ENCODE measurements at places on chromosomes 7 and 10. TPM values are rescaled to one million over a fixed set of nuclear protein-coding genes. Genes with fewer than 3 reads are reported as not detected.

DNA sequence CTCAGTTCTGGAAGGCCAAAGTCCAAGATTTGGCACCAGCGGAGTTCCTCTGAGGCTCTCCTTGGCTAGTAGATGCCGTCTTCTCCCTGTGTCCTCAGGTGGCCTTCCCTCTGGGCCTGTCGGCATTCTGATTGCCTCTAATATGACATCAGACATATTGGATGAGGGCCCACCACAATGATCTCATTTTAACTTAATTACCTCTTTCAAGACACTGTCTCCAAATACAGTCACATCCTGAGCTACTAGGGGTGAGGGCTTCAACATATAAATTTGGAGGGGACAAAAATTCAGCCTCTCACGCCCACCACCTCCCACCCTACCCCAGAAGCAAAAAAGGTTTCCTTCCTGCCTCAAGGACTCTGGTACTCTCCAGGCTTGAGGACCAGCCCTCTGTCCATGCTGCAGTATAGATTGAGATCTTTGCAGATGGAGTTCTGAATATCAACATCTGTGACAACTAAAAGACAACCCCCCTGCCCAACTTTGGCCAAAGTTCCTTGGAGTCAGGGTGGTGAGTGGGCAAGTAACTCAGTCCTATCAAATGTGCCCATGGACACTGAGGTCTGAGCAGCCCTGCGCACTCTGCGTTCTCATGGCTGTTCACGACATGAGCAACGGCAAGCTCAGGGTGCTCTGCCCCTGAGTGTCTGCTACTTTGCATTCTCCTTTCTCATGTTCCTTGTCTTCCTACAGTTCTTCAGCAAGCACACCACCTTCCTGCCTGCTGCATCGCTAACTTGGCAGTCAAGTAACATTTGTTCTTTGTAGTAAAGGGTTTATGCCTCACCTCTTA is 11.5 kb downstream of the TMEM176B start:
- no peak overlapping the region for H3K27ac ChIP-seq
- no peaks in the 10 kb centered on the region for H3K4me1 ChIP-seq
- H3K36me3 ChIP-seq: no peaks in the 10 kb centered on the region
- no peak for DNase-seq

DNA sequence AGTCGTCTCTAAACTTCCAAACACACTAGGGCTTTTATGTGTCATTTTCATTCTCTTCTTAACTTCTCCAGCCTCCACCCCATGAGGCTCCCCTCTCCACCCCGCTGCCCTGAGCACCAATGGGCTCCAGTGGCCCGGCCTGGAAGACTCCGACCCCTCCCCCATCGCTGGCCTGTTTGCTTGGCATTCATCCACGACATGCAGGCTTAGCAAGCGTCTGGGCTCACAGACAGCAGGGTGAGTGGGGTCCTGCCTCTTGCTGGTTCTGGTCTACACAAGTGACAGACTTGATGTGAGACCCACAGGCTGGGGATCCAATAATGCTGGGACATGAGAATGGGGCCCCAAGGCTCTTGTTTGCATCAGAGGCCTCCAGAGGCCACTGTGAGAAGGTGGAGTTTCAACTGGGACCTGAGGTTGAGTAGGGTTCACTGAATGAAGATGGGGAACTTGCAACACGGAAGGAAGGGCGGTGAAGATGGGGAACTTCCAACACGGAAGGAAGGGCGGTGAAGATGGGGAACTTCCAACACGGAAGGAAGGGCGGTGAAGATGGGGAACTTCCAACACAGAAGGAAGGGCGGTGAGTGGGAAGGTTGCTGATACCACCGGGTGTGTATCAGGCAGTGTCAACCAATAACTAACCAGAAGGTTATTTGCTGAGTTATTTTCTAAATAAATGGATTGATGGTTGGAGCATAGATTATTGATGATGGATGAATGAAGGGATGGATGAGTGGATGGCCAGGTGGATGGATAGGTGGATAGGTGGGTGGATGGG is 14.0 kb downstream of the KNDC1 start:
- H3K4me3 ChIP-seq: no peak overlapping the region
- H3K27me3 ChIP-seq: no peaks in the 10 kb centered on the region
- H3K4me1 ChIP-seq: no peaks in the 10 kb centered on the region

DNA sequence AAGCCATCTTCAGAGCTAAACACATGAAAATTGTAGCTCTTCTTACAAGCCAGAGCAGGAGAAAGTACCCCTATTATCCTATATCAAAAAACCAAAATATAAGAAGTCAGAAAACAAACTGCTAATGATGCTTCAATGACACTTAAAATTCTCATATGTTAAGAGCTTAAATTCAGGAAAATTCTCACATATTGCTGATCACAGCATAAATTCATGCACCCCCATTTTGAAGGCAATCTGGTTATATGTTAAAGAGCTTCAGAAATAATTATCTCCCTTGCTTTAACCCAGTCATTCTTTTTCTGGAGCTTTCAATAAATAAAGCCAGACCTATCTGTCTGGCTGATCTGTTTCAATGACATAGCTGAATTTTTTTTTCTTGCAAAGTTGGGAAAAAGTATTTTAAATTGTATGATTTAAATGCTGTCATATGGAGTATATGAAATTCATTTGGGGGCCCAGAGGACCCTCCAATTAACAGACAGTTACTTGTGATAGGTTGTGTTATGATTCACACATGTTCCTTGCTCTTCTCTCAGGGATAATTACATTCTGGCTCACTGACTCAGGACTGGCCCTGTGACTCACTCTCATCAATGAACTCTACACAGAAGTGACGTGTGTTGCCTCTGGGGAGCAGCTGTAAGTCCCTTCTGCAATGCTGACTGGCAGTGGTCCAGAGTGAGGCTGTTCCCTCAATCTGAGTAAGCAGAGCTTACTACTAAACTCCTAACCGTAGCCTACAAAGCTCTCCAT is 85.2 kb downstream of the HGF start:
- no peaks in the 10 kb centered on the region for H3K27me3 ChIP-seq
- no peak overlapping the region for H3K4me3 ChIP-seq
- no peak overlapping the region for H3K27ac ChIP-seq
- DNase-seq: peak; percentile 95
- H3K4me1 ChIP-seq: peaks cover 6% of the 10 kb centered on the region

DNA sequence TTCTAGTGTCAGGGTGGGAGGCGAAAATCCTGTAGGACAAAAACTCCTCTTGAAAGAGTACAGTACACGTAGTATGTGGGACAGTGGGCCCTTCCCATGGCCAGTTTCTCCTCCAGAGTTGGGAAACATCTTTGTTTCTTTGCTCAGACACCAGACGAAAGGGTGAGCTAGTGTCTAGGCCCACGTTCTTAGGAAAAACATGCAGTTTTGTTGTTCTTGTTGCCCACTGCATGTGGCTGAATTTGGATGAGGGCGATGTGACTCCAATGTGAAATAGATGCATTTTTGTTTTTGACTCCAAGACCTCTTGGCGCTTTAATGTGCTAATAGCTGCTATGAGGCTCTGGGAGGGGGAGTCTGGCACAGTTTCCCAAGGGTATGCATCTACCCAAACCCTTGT is 100.8 kb downstream of the ATXN7L1 start:
- no peaks in the 10 kb centered on the region for H3K27me3 ChIP-seq
- DNase-seq: no peak
- H3K36me3 ChIP-seq: no peaks in the 10 kb centered on the region
- H3K4me3 ChIP-seq: peak overlapping the region; percentile 38
- peaks cover 32% of the 10 kb centered on the region for H3K4me1 ChIP-seq
- H3K27ac ChIP-seq: peak overlapping the region; percentile 46

- H3K27ac ChIP-seq: no peak overlapping the region
- no peaks in the 10 kb centered on the region for H3K27me3 ChIP-seq
- DNase-seq: no peak
- no peaks in the 10 kb centered on the region for H3K36me3 ChIP-seq
Observed at GRCh38 chr10:75377869-75378268, 23.7 kb downstream of the ZNF503 start.

DNA sequence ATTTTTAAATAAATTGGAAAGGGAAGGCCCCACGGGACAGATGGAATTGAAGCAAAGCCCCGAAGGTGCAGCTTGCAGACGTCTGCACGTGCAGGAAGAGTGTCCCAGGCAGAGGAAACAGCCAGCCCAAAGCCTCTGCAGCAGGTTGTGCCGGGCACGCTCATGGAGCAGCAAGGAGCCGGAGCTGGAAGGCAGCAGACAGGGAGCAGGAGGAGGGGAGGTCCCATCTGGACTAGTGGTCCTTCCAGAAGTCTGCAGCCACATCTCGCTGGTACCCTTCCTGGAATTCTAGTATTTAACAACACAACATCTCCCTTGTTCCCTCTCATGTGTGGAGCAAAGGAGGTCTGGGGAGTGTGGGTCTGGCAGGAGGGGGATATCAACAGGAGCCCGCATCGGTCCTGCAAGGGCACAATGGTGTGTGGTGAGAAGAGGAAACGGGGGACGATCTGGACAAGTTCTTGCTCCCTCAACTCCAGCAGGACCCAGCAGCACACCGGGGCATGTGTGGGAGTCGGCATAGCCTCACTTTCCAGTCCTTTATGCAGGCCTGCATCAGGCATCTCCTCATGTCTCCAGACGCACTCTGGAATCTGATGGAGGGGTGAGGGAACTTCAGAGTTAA is 169.3 kb downstream of the GRID1 start:
- H3K4me1 ChIP-seq: no peaks in the 10 kb centered on the region
- no peaks in the 10 kb centered on the region for H3K36me3 ChIP-seq
- no peak for DNase-seq
- H3K27me3 ChIP-seq: no peaks in the 10 kb centered on the region

DNA sequence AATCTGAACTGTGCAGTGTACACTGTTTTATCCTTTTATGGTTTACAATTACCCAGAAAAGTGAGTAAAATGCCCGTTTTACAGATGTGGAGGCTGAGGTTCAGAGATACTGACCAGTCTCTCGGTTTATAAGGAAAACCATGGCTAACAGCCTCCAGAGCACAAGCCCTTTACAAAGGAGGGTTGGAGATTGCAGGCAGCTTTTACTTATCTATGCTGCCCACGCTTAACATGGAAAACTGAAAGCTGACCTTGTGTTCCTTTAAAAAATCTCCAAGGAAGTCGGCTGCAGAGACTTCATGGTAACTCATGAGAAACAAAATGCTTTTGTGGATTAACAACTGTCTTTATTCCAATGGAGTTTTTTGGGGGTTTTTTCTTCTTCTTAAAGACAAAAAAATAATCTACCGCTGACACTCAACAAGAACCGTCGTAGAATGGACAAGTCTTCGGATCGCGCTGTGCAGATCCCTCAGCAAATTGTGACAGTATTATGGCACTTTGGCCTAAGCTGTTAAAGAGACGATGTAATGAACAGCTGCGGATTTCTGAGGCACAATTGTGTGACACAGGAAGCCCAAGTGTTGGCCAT is 654 bp upstream of the SLF2 start:
- H3K27me3 ChIP-seq: no peaks in the 10 kb centered on the region
- peaks cover 11% of the 10 kb centered on the region for H3K4me1 ChIP-seq
- peak overlapping the region; percentile 89 for H3K4me3 ChIP-seq
- peaks cover 12% of the 10 kb centered on the region for H3K36me3 ChIP-seq

DNA sequence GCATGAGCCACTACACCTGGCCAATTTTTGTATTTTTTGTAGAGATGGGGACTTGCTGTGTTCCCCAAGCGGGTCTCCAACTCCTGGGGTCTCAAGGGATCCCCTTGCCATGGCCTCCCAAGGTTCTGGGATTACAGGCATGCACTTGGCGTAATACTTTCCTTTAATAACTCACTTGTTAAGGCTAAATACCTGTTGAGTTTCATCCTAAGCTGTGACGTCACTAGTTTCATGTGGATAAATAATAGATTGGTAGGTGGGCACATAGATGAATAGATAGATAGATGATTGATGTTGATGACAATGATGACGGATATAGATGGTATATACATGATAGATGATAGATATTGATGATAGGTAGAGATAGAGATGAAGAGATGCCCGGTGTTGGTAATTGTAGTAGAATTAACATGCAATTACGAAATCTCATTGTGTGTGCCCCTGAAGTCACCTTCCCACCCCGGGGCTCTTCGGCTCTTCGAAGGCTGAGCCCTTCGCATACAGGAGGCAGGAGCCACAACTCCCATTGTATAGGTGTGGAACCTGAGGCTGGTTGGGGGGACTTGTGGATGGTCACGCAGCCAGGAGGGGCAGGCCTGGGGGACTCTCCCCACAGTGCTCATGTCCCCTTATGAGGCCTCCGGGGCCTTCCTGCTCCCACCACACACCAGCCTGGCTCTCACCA is 2.6 kb downstream of the GRIFIN start:
- H3K4me3 ChIP-seq: no peak overlapping the region
- H3K27ac ChIP-seq: no peak overlapping the region
- DNase-seq: no peak
- no peaks in the 10 kb centered on the region for H3K27me3 ChIP-seq
- H3K36me3 ChIP-seq: no peaks in the 10 kb centered on the region
- H3K4me1 ChIP-seq: peaks cover 26% of the 10 kb centered on the region

- H3K27me3 ChIP-seq: no peaks in the 10 kb centered on the region
- peak; percentile 60 for DNase-seq
Observed at GRCh38 chr10:118799777-118800176, 45.0 kb upstream of the CACUL1 start.

GRCh38 chr10:132972986-132973902 is 30.9 kb upstream of the CFAP46 start:
- H3K27ac ChIP-seq: no peak overlapping the region
- H3K4me3 ChIP-seq: no peak overlapping the region
- no peaks in the 10 kb centered on the region for H3K4me1 ChIP-seq
- H3K36me3 ChIP-seq: no peaks in the 10 kb centered on the region
- no peaks in the 10 kb centered on the region for H3K27me3 ChIP-seq

DNA sequence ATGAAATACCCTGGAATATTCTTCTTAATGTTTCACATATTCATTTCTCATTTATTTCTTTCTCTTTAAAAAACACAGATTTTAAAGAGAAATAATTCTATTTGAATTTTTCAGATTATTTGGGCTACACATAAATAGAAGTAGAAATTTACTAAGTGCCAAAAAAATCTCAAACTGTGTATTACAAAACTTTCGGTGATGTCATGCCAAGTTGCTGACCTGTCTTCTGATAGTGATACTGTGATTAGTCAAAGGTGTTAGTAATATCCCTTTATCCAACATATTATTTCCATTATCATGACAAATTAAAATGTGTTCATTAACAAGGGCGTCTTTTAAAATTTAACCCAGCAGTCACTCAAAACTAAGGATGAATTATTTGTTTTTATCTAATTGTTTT is 60.1 kb downstream of the COL28A1 start:
- no peaks in the 10 kb centered on the region for H3K27me3 ChIP-seq
- H3K36me3 ChIP-seq: no peaks in the 10 kb centered on the region
- H3K4me3 ChIP-seq: no peak overlapping the region
- H3K27ac ChIP-seq: no peak overlapping the region

DNA sequence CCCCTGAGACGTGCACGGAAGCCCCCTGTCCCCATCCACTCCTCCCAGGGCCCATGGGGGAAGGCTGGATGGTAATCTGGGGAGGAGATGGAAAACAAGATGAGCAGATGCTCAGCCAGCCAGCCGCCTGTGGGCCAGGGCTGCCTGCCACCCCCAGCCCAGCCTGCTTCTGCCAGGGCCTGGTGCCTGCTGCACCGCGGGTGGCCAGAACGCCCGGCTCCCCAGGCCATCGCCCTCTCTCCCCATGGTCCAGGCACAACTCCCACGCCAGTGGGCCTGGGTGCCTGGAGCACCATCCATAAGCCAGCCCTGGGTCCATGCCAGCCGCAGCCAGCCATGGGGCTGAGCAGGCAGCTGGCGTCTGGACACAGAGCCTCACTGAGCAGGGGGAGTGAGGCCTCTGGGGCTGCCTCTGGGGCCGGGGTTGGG is 57.2 kb upstream of the ELN start:
- no peak overlapping the region for H3K4me3 ChIP-seq
- no peaks in the 10 kb centered on the region for H3K4me1 ChIP-seq
- H3K27me3 ChIP-seq: no peaks in the 10 kb centered on the region
- no peak overlapping the region for H3K27ac ChIP-seq
- H3K36me3 ChIP-seq: no peaks in the 10 kb centered on the region

NPY4R2 gene
- not detected for total RNA-seq

PARD3 gene
- 46.3 TPM for total RNA-seq

SLC26A5 gene
- 0.15 TPM for total RNA-seq

Measured in HCT116 (cell line).